Upper lobe of right lung (tissue), 1 donor: ENCODE measurements at places on chromosomes 12 and 14. TPM values are rescaled to one million over a fixed set of nuclear protein-coding genes. Genes with fewer than 3 reads are reported as not detected.

TDG gene
- total RNA-seq, result 18.1 TPM

SSTR1 gene
- 9.2 TPM for total RNA-seq

DNA sequence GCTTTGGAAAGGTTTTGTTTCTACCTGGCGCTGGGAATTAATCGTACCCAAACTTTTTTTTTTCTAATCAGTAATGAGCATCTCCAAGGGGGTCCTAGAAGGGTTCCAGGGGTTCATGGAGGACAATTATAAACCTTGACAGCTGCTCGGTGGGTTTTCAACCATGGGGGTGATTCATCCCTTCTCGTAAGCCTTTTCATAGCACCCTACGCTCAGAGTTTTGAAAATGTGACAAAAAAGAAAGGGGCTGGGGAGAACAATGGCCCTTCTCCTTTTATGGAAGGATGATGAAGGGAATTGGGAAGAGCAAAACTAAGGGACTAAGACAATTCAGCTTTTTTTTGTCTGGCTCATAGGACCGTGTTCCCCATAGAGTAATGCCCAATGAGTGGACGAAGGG lies 196.7 kb downstream of the ZFP36L1 start:
- DNase-seq, result no peak
- no peak overlapping the region for H3K4me3 ChIP-seq
- peaks cover 25% of the 10 kb centered on the region for H3K4me1 ChIP-seq

DNA sequence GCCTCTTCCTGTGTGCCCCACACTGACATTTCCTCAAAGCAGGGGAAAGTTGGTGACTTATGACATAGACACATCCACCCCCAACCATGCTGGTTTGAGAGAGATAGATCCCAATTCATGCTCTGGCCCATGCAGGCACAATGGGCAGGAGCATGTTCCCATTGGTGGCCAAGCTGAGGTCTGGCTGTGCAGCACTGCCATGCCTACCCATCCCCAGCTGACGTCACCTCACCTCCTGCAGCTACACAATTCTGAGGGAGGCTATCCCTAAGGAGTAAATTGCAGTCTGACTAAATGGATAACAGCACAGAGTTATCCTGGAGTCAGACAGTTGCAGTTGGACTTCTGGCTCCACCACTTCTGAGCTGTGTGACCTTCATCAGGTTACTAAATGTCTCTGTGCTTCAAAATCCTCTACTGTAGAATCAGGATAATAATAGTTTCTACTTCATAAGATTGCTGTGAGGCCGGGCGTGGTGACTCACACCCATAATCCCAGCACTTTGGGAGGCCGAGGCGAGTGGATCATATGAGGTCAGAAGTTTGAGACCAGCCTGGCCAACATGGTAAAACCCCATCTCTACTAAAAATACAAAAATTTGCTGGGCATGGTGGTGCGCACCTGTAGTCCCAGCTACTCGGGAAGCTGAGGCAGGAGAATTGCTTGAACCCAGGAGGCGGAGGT lies 323.9 kb downstream of the BCL11B start:
- H3K4me1 ChIP-seq, result peaks cover 7% of the 10 kb centered on the region
- H3K27ac ChIP-seq, result no peak overlapping the region
- no peaks in the 10 kb centered on the region for H3K27me3 ChIP-seq
- no peak overlapping the region for H3K4me3 ChIP-seq

GRCh38 chr12:112537710-112538396 lies 119.1 kb downstream of the PTPN11 start:
- H3K4me3 ChIP-seq, result no peak overlapping the region
- no peaks in the 10 kb centered on the region for H3K27me3 ChIP-seq
- no peaks in the 10 kb centered on the region for H3K4me1 ChIP-seq
- H3K36me3 ChIP-seq, result no peaks in the 10 kb centered on the region

GRCh38 chr12:128543460-128543859 lies 276.5 kb downstream of the TMEM132C start:
- no peaks in the 10 kb centered on the region for H3K36me3 ChIP-seq
- no peaks in the 10 kb centered on the region for H3K4me1 ChIP-seq
- no peaks in the 10 kb centered on the region for H3K27me3 ChIP-seq
- no peak overlapping the region for H3K27ac ChIP-seq
- H3K4me3 ChIP-seq, result no peak overlapping the region

DNA sequence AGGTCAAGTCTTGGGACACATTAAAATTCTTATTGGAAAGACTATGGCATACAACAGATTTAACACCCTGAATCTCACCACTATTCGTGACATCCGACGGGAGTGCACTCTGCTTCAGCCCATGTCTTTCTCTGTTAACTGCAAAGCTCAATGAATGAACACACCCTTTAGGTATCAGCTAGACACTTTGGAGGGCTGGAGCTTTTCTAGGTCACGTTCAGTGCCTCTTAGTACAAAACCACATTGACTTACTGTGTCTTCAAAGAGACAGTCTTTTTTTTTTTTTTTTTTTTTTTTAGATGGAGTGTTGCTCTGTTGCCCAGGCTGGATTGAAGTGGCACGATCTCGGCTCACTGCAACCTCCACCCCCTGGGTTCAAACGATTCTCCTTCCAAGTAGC lies 80.6 kb downstream of the GLT1D1 start:
- DNase-seq, result no peak
- H3K4me3 ChIP-seq, result no peak overlapping the region
- H3K27me3 ChIP-seq, result no peaks in the 10 kb centered on the region
- no peaks in the 10 kb centered on the region for H3K36me3 ChIP-seq
- no peak overlapping the region for H3K27ac ChIP-seq

- no peak overlapping the region for H3K27ac ChIP-seq
- no peaks in the 10 kb centered on the region for H3K27me3 ChIP-seq
- no peak for DNase-seq
- H3K4me1 ChIP-seq, result no peaks in the 10 kb centered on the region
- no peaks in the 10 kb centered on the region for H3K36me3 ChIP-seq
- no peak overlapping the region for H3K4me3 ChIP-seq
Observed at GRCh38 chr14:46048127-46048526, 603.5 kb downstream of the RPL10L start.

GRCh38 chr14:73833530-73834260 lies 17.9 kb upstream of the PTGR2 start:
- H3K27me3 ChIP-seq, result no peaks in the 10 kb centered on the region
- no peak overlapping the region for H3K4me3 ChIP-seq
- DNase-seq, result no peak
- H3K4me1 ChIP-seq, result no peaks in the 10 kb centered on the region
- no peaks in the 10 kb centered on the region for H3K36me3 ChIP-seq

DNA sequence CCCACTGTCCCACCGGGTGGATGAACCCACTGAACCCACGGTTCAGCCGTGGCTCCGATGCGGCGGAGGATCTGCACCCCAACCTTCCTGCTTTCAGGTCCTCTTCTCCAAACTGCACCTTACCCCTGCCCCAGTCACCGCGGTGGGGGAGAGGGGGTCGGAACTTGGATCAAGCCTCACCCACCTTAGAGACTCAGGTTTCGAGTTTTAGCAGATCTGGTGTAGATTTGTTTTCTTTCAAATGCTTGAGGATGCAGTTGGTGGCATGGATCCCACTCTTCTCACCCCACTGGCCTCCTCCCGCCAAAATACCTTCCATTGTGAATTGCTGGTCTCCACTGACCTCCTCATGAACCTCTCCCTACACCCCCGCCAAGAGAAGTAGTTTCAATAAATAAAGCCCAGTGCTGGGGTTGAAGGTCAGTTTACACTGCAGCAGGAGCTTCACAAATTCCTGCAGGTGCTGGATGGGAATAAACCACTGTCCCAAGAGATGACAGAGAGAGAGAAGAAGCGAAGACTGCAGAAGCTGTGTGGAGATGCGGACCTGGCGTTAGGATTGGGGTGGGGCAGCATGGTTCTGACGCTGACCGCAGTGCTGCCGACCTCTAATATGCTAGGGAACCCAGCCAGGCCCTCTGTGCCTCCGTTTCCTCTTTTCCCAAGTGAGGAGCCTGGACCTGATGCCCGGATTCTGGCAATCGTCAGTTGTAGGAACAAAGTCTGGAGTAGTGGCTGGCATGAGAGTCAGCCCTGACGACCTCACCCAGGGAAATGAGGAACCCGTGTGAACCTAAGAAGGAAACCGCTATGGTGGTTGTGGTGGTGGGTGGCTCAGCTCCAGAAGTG lies 7.4 kb downstream of the TTC6 start:
- DNase-seq, result no peak
- no peak overlapping the region for H3K27ac ChIP-seq
- peaks cover 60% of the 10 kb centered on the region for H3K27me3 ChIP-seq
- no peaks in the 10 kb centered on the region for H3K36me3 ChIP-seq

DNA sequence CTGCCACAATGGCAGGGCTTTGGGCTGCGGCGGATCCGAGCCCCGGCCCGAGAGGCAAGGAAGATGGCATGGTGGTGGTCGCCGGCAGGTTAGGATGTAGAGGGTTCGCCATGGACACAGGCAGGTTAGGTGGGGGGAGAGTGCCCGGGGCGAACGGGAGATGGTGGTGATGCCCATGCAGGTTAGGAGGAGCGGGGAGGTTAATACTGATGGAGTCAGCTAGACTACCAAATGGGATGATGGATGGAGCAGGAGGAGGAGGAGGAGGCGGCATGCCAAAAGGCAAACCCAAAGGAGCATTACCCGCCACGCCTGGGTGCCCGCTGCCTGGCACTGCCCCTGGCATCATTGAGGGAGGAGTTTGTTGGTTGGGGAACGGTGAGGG lies 6.2 kb downstream of the MYL6 start:
- peaks cover 96% of the 10 kb centered on the region for H3K36me3 ChIP-seq
- no peak overlapping the region for H3K4me3 ChIP-seq
- peaks cover 21% of the 10 kb centered on the region for H3K4me1 ChIP-seq
- H3K27me3 ChIP-seq, result no peaks in the 10 kb centered on the region
- H3K27ac ChIP-seq, result no peak overlapping the region
